Activated naive CD8-positive, alpha-beta T cell treated with anti-CD3 and anti-CD28 coated beads for 36 hours (primary cell): ENCODE measurements at places on chromosomes 16 and 17. TPM values are rescaled to one million over a fixed set of nuclear protein-coding genes. Genes with fewer than 3 reads are reported as not detected.

The OR3A3 gene
- total RNA-seq = not detected

The ZNF287 gene
- total RNA-seq = 7.2 TPM

The COPRS gene
- total RNA-seq = 68.3 TPM

The PHKB gene
- 18.2 TPM for total RNA-seq

The HOXB7 gene
- total RNA-seq = 0.62 TPM
